Inflammatory macrophage treated with lipopolysaccharide for 4 hours (primary cell): ENCODE measurements at places on chromosomes 7 and 10.

DNA sequence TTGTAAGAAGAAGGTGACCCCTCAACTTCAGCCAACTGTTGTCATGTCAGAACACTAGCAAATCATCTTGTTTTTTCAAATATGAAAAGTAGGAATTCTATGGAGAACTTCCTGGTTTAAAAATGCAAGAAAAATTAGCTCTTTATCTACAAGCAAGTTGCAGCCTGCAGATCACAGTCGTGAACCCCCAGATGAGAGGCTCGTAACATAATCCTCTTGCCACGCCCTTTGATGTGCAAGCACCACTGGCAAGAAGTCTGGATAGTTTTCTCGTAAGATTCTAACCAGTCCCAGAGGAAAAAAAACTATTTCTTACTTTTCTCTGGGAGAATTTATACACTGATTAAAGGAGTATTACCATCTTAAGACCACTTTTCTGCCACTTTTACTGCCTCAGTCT, 132.3 kb downstream of the DPY19L1 start:
- no peak for DNase-seq

GRCh38 chr7:138970952-138971351, 10.2 kb downstream of the KIAA1549 start:
- no peak for DNase-seq

- peak; percentile 41 for DNase-seq
Observed at GRCh38 chr7:1564603-1565022, 5.2 kb downstream of the PSMG3 start.

GRCh38 chr10:100866010-100866409, 46.8 kb upstream of the SLF2 start:
- no peak for DNase-seq

- DNase-seq = no peak
Observed at GRCh38 chr7:14085901-14086300, 96.4 kb upstream of the ETV1 start.

- no peak for DNase-seq
Observed at GRCh38 chr7:55174856-55175255, 156.0 kb downstream of the EGFR start.

DNA sequence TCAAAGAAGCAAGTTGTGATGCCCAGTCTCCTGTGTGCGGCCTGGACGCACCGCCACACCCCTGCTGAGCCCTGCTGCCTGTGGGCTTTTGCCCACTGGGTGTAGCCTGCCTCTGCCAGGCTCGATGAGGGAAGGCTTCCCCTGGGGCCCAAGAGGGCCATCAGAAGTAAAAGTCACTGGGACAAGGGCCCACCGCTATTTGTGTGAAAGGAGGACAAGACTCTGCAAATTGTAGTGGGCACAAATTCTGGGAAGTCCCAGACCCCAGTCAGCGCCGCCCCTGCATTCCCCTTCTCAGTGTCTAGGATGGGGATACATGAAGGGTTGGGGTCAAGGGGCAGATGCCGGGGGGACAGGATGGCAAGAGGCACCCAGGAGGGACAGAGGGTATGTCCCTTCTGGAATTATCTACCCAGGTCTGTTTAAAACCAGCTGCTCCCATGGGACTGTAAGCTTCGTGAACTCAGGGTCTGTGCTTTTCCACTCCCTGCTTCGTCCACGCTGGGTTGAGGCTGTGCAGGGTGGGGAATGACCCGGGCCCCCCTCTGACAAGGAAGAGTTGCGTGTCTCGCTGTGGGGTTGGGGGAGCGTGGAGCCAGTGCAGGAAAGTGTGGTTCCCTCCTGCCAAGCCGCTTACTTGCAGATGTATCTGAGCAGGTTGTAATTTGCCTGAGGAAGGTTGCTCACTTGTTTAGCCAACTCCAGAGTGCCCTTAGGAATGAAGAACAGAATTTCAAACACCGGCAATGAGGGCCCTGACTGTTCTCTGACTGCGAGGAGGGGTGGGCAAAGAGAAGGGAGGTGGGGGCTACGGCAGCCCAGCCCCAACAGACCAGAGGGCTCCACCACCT, 147.2 kb downstream of the MAPK8 start:
- DNase-seq = no peak

DNA sequence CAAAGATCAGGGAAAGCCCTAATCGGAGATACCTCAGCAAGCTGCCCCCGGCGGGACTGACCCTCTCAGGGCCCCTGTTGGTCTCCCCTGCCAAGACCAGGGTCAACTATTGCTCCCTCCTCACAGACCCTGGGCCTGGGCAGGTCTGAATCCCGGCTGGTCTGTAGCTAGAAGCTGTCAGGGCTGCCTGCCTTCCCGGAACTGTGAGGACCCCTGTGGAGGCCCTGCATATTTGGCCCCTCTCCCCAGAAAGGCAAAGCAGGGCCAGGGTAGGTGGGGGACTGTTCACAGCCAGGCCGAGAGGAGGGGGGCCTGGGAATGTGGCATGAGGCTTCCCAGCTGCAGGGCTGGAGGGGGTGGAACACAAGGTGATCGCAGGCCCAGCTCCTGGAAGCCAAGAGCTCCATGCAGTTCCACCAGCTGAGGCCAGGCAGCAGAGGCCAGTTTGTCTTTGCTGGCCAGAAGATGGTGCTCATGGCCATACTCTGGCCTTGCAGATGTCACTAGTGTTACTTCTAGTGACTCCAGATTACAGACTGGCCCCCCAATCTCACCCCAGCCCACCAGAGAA, 24.1 kb downstream of the TBATA start:
- peak; percentile 35 for DNase-seq

- peak; percentile 83 for DNase-seq
Observed at GRCh38 chr10:69335063-69335587, 56.8 kb downstream of the HK1 start.

GRCh38 chr7:121337398-121337797, 8.6 kb downstream of the WNT16 start:
- DNase-seq = no peak

- no peak for DNase-seq
Observed at GRCh38 chr7:112420236-112420861, 29.9 kb upstream of the IFRD1 start.

DNA sequence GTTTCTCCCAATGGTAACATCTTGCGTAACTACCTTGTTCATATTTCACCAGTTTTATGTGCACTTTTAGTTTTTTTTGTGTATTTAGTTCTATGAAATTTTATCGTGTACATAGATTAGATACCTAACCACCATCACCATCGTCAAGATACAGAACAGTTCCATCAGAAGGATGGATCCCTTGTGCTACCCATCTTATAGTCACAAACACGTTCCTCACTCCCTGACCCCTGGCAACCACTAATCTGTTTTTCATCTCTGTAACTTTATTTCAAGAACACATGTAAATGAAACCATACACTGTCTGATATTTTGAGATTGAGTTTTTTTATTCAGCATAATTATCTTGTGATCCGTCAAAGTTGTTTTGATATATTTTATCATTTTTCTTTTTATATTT, 29.9 kb downstream of the FANK1 start:
- DNase-seq = no peak

DNA sequence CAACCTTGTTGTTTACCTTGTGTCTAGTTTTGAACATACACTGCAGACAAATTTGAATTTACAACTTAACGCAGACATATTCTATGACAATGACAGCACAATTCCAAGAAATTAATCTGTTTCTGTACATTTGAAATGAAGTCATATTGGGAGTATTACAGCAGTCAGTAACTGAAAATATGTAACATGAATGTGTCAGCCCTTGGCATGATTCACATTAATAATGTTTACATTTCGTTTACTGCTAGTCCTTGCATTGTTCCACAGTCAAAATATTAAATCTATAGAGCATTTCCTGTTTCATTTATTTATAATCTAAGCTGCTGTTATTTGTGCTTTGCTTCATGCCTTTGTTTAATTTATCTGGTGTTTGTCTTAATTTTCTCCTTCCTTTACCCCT, 80.4 kb downstream of the NOC3L start:
- DNase-seq = no peak

GRCh38 chr7:14228341-14228740, 238.9 kb upstream of the ETV1 start:
- no peak for DNase-seq

DNA sequence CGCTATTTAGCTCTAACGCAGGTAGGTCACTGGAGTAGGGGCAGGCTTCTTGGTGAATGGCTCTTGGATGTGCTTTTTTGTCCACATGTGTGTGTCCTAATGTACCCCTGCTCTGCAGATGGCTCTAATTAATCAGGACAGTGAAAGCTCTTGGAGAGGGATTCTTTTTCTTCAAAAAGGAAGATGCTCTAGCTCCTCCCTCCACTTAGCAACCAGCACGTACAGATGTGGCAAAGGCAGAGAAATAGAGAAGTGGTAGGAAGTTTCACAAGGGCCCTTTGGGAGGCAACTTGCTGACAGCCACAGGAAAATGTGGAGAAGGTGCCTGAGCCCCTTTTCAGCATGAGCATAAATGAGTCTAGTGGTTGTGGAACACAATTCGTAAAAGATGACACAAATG, 221.7 kb downstream of the PLXNA4 start:
- peak; percentile 0 for DNase-seq

DNA sequence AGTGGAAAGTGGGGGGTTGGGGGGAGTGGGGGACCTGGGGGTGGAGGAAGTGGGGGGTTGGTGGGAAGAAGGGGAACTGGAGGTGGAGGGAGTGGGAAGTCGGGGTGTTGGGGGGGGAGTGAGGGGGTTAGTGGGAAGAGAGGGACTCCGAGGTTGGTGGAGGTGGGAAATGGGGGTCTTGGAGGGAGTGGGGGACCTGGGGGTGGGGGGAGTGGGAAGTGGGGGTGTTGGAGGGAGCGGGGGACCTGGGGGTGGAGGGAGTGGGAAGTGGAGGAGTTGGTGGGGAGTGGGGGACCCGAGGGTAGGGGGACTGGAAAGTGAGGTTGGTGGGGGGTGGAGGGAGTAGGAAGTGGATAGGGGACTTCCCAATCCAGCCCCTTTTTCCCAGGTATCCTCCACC, 906 bp upstream of the MMD2 start:
- DNase-seq = no peak

DNA sequence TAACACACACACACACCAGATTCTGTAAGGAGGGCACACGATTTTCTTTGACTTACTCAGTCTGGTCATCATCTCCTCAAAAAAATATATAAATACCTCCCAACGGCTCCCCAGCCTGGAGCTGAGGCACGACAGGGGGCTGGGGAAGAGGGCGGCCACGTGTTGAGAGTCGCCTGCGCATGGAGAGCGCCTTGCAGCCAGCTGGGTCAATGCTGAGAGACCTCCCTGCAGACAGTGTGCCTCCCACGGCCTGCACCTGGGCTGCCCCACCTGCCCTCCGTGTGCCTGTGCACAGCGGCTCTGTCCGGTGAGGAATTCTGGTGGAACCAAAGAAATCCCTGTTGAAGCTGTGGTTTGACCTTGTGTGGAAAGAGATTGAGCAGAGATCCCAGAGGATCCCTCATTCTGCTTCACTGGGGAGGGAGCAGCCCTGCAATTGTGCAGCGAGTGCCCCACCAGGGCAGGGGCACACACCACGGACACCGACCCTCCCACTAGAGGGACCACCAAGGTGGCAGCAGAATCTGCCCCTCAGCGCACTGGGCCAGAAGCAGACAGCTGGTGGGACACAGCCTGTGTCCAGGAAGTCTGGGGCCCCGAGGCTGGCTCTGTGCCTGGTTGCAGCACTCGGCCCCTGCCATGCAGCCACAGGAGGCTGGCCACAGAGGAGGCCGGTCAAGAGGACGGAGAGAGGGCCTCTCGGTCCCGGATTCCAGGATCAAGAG, 150.5 kb upstream of the PPP2R2D start:
- DNase-seq = no peak

DNA sequence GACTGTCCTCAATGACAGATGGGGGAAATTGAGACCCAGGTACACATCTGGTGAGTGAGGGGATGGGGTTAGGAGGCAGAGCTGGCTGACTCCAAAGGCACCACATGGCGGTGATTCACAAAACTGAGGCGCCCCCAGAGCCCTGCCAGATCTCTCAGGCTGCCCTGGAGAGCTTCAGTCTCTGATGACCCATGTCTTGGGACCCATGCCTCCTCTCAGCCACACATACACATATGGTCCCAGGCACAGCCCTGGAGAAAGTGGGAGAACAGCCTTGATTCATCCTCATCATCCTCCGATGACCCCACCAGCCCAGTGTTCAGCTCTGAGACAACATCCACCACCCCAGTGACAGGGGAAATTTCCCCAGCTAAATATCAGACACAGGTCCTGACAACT, 426.0 kb downstream of the RPS24 start:
- DNase-seq = no peak
